H7 (cell line): ENCODE measurements at places on chromosomes 5 and 9. TPM values are rescaled to one million over a fixed set of nuclear protein-coding genes. Genes with fewer than 3 reads are reported as not detected.
A peak's percentile ranks its signal among the peaks of the same experiment; 100 is the strongest.

The MCTP1 gene
- total RNA-seq, result 0.41 and 1.0 TPM in 2 replicates

The LECT2 gene
- total RNA-seq, result not detected in 2 replicates

The GHR gene
- total RNA-seq, result 0.28 and 0.96 TPM in 2 replicates

The RETREG1 gene
- 0.28 and 0.74 TPM in 2 replicates for total RNA-seq

The CCL28 gene
- total RNA-seq, result not detected in 2 replicates

GRCh38 chr5:81513982-81514381 lies 120.0 kb upstream of the ACOT12 start:
- DNase-seq, result no peak

- DNase-seq, result no peak
Observed at GRCh38 chr9:109913461-109913810, 133.4 kb downstream of the PALM2AKAP2 start.

GRCh38 chr9:107281922-107282667 lies 984 bp upstream of the RAD23B start:
- peak; percentile 13 for DNase-seq

DNA sequence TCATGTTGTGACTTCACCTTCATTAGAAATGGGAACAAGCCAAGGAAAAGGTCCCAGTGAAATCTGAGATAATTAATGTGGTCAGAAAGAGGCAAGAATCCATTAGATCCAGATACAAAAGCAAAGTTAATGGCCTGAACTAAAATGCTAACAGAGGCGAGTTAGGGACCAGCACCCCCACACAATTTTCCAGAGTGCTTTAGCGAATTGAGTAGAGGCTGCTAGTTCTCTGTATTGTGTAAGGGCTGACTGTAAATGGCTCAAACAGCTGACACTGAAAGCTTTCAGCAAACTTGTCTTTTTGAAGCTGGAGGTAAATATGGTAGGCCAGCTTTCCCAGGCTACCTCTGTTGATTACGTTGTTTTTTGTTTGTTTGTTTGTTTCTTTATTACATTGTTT lies 75.5 kb downstream of the CSNK1A1 start:
- no peak for DNase-seq

DNA sequence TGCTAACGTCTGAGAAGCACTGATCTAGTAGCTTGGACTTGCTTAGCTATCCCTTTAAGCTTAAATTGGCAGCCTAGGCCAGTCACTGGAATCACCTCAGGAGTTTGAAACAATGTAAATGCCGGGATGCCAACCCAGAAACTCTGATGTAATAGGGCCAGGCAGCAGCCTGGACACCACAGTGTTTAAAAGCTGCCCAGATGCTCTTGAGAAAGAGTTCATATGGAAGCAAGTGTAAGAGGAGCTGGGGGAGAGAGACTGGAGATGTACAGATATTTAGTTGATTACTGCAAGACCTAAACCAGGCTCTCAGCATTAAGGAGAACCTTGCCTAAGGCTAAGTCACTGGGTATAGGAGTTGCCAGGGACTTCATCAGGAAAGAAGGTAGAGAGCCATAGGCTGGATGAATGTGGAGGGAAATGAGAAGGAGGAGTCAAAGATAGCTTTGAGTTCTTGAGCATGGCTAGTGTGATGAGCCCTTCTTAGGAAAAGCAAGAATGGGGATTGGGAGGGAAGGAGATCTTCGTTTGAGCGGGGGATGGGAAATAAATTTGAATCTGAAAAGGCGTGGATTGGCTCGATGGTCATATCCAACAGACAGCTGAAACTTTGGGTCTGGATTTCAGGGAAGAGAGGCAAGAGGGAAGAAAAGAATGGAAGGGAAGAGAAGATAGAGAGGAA lies 392.9 kb upstream of the WWC1 start:
- DNase-seq, result no peak

GRCh38 chr5:178469975-178470759 lies 120.0 kb downstream of the COL23A1 start:
- DNase-seq, result peak; percentile 45

- peak; percentile 24 for DNase-seq
Observed at GRCh38 chr5:162209005-162209605, 141.5 kb downstream of the GABRG2 start.

DNA sequence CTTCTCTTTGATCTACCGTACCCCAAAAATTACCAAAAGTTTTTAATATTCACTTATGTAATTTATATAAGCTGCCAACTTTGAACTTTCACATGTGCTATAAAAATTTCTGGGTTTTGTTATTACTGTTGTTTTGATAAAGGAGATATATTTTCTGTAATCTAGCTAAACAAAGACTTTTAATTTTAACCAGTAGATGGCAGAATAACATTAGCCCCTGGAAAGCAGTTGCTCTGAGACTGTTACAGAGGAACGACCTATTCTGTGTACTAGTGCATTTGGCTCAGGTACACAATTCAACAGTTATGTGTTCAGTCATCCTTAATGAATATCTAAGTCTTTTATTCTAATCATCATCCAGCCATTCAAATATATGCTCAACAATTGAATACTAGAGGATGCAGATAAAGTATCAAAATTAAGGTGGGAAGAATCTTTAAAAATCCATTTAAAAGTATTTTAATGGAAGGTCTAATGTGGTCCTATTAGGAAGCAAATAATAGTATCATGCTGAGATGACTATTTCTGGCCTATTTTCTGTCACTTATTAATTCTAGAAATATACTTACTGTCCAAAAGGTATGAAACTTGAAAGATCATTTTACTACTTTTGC lies 8.6 kb downstream of the KLHL9 start:
- no peak for DNase-seq

DNA sequence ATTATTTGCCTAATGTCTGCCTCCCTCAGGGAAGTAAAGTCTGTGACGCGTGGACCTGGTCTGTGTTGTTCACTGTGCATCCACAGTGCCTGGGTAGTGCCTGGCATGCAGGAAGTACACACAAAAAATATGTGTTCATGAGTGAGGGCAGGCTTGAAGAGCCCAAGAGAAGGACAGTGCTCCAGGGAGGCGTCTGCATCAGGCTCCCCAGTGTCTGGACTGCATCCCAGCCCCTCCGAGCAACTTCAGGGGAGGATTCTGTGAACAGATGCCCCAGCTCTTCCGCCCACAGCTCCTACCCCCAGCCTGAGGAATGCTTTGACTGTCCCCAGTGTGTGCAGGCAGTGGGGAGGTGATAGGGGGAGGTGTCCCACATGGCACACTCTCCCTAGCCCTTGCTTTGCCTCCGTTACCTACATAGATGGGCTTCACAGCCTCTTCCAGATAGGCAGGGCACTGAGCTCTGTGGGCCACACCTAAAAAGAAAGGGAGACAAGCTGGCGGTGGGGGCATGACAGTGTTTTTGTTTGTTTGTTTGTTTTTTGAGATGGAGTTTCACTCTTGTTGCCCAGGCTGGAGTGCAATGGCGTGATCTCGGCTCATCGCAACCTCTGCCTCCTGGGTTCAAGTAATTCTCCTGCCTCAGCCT lies 25.4 kb downstream of the IRF1 start:
- no peak for DNase-seq

DNA sequence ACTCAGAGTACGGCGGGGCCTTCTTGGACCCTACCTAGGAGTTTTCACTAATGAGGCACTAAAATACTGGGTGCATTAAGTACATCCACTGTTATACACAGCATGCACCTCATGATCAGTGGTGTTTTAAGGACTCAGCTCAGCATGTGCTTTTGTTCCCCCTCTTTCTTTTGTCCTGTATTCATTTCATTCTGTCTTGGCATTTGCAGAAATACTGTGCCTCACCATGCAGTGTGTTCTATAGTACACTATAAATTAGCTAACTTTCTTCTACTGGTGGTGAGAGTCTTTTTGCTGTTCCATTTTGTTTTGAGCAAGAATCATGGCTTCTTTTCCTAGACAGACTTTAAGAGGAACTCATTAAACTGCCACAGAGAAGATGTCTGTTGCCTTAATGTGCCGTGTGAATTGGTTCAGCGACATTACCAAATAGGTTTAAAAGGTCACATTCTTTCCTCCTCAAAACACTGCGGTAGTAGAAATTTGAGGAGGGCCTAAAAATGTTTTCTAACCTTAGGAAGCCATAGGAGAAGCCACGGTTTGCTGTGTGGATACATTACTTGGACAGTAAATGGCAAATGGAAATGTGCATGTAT lies 276.6 kb downstream of the MAST4 start:
- DNase-seq, result no peak

GRCh38 chr9:135045928-135046738 lies 41.3 kb upstream of the OLFM1 start:
- no peak for DNase-seq

DNA sequence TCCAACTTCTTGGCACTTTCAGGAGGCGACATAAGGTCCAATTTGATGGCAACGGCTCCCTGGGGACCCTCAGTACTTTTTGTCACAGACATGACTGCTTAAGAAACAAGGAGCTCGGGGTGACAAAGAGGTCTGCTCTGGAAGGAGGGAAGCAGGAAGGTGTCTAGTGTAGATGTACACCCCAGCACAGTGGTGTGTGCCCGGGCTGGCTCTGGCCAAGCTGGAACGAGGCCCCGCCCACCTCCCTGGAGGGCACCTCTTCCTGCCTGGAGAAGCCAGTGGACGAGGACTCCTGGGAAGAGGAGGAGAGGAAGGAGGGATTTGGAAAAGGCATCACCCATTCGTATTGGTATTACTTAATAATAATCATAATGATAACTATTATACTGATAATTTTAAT lies at the start of gene SLC36A2:
Gene SLC36A2 (minus strand): TSS at position 191 of the 400 bp plus-strand sequence. CDS start 99 bp downstream, at position 92.
- DNase-seq, result no peak

DNA sequence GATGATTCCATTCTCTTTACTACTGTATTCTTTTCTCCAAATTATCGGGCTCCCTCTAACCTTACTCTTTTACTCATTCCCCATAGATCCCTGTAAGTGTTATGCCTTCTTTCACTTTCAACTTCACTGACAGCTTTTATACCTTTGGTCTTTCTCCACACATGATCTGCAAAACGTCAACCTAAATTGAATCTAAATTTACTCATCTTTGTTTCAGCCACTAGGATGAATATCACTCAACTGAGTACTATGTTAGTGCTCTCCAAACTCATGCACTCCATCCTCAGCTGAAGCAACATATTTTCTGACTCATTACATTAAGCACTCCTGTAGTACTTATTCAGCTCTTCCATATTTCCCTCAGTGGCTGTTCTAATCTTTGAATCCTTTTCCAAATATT lies 133.4 kb downstream of the ADAMTS19 start:
- no peak for DNase-seq

- DNase-seq, result no peak
Observed at GRCh38 chr5:91306497-91306896, 76.6 kb downstream of the ARRDC3 start.

- peak; percentile 23 for DNase-seq
Observed at GRCh38 chr5:51172903-51173626, 210.2 kb upstream of the ISL1 start.

DNA sequence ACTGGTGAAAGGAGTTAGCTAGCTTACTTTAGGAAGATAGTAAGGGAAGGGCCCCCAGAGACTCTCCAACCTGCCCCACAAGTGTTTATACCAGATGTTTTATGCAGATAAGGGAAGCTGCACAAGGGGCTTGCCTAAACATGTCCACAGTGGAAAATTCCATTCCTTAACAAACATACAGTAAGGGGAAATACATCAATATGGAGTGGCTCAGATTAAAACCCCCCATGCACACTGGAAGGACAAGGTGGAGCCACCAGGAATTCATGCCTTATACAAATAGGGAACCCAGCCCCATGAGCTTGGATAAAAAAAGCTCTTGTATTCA lies 106.3 kb upstream of the GPBP1 start:
- DNase-seq, result no peak

- DNase-seq, result no peak
Observed at GRCh38 chr5:158320178-158320674, 461.3 kb upstream of the CLINT1 start.

GRCh38 chr5:607541-608428 lies 4.4 kb upstream of the CEP72 start:
- no peak for DNase-seq
